ENCODE measurements at places on chromosomes 6 and 20. TPM values are rescaled to one million over a fixed set of nuclear protein-coding genes. Genes with fewer than 3 reads are reported as not detected.

Gene RHAG
- not detected for total RNA-seq

Gene DAAM2
- total RNA-seq = not detected

Gene PREX1
- 76.8 TPM for total RNA-seq

Gene BNIP5
- total RNA-seq = not detected

Gene CAGE1
- 0.10 TPM for total RNA-seq

Gene ITCH
- total RNA-seq = 55.2 TPM

Gene TOX2
- 0.45 TPM for total RNA-seq

Gene MYH7B
- 0.30 TPM for total RNA-seq

Gene KIF6
- 0.96 TPM for total RNA-seq

Gene HLA-DRB1
- total RNA-seq = 5.1 TPM

Gene SOX4
- 0.54 TPM for total RNA-seq

Gene SPEF1
- 0.23 TPM for total RNA-seq

Gene ZBTB12
- 3.2 TPM for total RNA-seq

All from activated naive CD8-positive, alpha-beta T cell treated with anti-CD3 and anti-CD28 coated beads for 36 hours (primary cell).